GM12864 (cell line): ENCODE measurements at places on chromosomes 1 and 21.

DNA sequence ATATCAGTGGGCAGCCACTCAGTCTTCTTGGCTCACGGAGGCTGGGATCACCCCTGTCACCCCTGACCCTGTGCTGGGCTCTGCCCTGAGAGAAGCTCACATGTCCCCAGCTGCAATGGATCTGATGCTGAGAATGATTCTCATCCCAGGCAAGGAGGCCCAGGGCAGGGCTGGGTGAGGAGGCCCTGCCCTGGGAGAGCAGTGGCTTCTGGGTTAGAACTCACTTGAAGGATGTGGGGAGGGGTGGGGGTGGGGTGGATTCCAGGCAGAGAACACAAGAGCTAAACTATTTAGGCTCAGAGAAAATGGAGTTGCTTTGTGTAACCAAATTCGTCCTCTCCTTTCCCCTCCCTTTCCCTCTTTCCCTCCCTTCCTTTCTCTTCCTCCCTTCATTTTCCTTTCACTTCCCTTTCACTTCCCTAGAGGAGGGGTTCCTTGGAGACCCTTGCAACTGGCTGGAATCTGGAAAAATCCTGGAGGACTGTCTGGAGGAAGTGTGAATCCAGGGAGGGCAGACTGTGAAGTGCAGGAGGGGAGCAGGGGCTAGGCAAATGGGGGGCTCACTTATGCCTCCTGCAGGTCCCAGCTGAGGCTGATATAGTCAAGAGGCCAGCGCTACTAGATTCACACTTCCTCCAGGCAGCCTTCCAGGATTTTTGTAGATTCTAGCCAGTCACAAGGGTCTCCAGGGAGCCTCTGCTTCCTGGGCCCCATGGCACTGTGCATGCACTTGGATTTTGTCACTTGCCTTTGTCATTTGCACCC is 47.0 kb downstream of the IGSF21 start:
- DNase-seq, result no peak

- no peak for DNase-seq
These were observed 334 bp downstream of the CTH start for GRCh38 chr1:70411360-70411844.

DNA sequence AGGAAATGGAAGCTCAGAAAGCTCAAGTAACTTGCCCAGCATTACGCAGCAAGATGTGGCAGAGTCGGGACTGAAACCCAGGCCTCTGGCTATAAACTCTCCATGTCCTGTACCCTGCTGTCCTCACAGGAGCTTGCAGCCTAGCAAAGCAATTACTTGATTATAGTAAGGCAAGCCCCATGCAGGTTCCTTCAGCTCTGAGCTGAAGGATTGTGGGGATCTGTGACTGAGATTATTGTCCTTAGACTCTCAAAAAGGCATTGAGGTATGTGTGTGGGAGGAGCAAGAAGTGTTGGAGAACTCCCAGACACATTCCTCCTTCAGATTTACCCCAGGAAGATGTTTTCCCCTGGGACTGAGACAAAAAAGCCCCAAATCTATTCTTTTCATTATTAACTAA is 124.0 kb upstream of the SPATA6 start:
- no peak for DNase-seq

DNA sequence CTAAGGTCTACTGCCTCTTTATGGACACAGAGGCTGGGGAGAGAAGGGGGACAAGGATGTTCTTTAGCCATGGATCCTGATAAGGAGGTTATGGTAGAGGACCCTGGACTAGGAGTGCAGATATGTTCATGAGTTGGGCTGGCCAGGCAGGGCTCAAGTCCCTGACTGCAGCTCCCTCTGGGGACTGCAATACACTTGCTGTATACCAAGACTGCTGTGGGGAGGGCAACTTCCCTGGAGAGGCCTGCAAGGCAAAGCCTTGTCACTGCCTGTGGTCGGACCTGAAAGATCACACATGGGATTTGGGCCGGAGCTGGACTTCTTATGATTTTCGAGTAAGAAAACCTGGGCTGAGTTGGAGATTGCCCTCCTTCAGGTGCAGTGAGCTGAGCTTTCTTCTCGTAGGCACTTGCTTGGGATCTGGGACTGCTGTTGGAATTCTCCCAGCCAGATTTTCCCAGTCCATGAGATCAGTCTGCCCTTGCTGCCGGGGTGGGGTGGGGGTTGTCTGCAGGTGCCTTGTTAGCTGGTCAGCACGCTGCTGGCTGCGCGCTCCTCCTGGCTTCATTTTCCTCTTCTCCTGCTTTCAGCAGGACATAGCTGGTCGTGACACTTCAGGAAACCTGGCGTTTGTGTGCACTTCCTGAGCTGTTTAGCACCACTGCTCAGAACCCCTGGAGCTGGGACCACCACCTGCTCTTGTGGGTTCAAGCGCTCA is 49.0 kb upstream of the KCNJ6 start:
- no peak for DNase-seq

GRCh38 chr21:43758111-43758641 is 17.9 kb downstream of the CSTB start:
- no peak for DNase-seq

DNA sequence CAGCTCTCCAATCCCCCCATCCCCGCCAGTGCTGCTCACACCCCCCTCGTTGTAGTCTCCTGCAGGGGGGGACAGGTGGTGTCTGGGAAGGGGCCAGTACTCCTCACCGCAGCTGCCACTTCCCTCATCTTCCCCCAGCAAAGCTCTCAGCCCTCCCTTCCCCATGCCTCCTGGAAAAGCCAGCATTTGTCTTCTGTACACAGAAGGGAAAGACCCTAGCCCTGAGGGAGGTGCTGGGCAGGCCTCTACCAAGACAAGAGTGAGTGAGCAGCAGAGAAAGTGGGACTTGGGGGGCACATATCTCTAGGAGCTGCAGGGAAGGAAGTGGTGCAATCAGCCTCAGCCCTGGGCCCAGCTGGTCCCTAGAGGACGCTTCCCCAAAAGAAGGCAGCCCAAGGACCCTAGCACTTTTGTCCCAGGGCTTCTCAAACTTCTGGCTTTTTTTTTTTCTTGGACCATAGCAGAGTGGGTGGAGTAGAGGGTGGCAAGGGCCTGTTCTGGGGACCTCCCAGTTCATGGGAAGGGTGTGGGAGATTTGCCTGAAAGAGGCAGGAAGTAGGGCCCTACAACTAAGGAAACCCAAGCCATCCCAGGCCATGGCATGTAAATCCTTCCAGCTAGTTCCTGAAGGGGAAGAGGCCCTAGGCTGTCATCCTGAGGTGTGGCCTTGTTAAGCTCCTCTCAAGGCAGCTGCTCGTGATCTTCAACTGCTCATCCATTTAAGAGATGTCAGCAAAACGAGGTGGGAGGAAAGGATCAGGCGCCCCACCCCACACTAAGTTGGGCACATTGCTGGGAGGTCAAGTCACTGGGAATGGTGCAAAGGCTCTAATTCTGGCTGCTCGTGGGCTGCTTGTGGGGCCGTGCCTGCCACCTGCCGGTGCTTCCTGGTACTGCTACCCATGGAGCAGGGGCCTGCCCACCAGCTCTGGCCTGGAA is 12.6 kb downstream of the ZC3H12A start:
- no peak for DNase-seq

GRCh38 chr1:175124861-175125260 is 57.2 kb downstream of the TNN start:
- DNase-seq, result no peak

DNA sequence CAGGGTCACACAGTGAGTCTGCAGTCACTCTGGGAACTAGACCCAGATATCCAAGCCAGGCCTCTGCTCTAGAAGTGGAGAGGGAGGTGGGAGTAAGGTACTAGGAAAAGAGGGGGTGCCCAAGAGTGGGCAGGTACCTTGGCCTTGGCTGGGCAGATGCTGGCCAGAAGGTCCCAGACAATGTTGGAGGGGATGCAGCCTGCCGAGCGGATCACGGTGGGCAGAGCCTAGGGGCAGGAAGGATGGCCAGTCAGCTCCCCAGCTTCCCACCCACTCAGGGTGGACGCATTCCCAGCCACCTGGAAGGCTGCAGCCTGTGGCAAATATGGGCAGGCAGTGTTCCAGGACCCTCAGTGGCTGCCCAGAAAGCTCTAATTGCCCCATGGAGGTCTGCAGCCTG is 23.3 kb downstream of the SPOCD1 start:
- no peak for DNase-seq

- DNase-seq, result no peak
These were observed 53.6 kb downstream of the LRRC8C start for GRCh38 chr1:89686520-89686919.

GRCh38 chr21:14321042-14321441 is 61.9 kb downstream of the HSPA13 start:
- no peak for DNase-seq

DNA sequence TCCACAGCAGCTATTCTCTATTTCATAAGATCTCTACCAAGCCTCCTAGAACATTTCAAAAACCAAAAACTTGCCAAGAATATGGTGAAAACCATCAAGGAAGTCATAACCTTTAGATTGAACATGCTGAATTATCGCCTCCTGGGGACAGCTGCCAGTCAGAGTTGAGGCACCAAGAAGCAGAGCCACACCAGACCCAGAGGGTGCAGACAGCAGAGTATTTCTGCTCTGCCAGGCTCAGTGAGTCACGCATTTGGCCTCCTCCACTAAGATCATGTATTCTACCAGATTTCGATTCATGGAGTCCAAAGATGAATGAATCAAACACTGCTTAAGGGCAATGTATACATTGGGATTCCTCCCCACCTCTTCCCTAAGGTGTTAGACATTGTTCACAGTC is 2.1 kb downstream of the F3 start:
- DNase-seq, result no peak

- DNase-seq, result no peak
These were observed 293.5 kb downstream of the MRPL39 start for GRCh38 chr21:25313829-25314228.

GRCh38 chr1:91555821-91556531 is 55.3 kb downstream of the CDC7 start:
- no peak for DNase-seq

- no peak for DNase-seq
These were observed 204.0 kb downstream of the PLPP3 start for GRCh38 chr1:56375326-56375804.

- DNase-seq, result no peak
These were observed 115.0 kb downstream of the RIPK4 start for GRCh38 chr21:41651830-41652229.

DNA sequence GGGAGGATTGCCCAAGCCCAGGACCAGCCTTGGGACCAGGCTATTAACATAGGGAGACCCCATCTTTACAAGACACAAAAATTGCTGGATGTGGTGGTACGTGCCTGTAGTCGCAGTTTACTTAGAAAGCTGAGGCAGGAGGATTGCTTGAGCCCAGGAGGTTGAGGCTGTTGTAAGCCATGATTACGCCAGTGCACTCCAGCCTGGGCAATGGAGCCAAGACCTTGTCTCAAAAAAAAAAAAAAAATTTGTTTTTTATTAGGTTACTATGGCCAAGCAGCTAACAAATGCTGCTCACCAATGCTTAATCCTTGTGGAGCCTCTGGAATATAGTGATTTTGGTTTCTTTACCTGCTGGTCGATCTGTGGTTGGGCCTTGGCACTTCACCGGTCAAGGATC is 8.8 kb downstream of the ARID1A start:
- no peak for DNase-seq

DNA sequence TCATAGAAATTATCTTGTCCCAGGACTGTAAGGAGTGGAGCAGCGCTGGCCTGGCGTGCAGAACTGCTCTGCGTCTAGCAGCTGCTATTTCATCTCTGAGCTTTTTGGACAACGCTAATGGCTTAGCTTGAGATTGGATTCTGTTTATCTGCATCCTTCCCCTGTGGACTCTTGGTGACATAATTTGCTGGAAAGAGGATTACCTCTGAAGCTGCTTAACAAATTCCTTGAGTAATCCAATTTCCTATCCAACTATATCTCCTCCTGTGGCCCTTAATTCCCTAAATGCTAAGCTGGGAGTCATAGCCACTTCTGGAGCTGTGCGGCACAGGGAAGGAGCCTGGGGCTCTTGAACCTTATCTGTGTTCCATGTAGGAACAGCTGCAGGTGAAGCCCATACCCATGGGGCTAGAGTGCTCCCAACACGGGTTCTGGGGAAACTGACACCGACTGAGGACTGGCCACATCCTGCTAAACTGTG is 43.2 kb downstream of the IL6R start:
- no peak for DNase-seq

DNA sequence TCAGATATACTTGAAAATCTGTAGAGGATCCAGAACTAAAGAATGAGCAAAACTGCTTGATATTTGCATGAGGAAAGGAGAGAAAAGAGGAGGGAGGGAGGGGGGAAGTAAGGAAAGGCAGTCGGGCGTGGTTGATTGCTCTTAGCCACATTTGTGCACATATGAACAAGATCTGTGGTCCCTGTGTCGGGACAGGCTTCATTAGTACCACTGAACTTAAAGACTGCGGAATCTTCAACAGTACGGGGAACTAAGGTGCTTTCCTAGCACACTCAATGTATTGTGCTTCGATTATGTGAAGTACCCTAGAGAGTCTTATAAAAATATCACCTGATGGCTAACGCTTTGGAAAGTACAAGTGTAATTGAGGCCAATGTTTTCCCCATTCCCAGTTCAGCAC is 59.9 kb downstream of the ZBTB18 start:
- DNase-seq, result no peak

DNA sequence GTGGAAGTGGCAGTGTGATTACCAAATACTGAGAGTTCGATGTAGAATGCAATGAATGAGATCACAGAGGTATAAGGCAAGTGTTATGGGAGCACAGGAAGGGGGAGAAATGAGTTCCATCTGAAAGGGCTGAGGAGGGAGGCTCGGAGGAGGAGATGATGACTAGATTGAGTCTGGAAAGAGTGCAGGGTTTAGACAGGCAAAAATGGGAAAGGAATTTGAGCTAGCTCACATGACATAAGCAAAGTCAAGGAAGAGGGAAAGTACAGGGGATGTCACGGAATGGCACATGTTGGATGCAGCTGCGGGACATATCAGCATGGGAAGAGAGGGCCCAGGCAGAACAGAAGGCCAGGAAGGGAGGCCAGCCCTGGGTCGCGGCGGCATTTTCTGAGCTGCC is 132.7 kb downstream of the RUNX1 start:
- no peak for DNase-seq

- DNase-seq, result no peak
These were observed 8.3 kb downstream of the RHOC start for GRCh38 chr1:112698366-112699310.

- DNase-seq, result no peak
These were observed 3.6 kb downstream of the PAQR7 start for GRCh38 chr1:25871704-25872494.

GRCh38 chr1:27218736-27219135 is 15.7 kb upstream of the WDTC1 start:
- DNase-seq, result no peak

- no peak for DNase-seq
These were observed 170.8 kb downstream of the EDEM3 start for GRCh38 chr1:184583849-184584248.

- DNase-seq, result no peak
These were observed 20.0 kb downstream of the IL6R start for GRCh38 chr1:154425172-154425571.
